ENCODE measurements at places on chromosomes 4 and X.

GRCh38 chr4:2787230-2788100 lies 5.4 kb upstream of the SH3BP2 start:
- no peak for DNase-seq

DNA sequence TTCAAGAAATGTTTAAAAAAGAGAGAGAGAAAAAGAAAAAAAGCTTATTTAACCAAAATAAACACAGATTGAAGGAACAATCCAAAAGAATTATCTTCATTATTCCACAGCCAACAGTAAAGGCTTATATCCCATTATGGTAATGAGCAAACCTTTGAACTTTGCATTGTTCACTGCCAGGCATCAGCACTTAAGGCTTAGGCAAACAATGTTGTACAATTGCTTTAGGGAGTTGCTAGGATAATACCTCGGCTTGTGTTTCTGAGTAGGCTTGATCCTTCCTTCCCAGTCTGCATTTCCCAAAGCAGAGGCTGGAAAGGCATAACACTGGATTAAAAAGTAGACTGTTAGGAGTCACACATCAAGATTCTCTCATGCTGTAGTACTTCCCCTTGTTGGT lies 352.7 kb upstream of the IGFBP7 start:
- no peak for DNase-seq

DNA sequence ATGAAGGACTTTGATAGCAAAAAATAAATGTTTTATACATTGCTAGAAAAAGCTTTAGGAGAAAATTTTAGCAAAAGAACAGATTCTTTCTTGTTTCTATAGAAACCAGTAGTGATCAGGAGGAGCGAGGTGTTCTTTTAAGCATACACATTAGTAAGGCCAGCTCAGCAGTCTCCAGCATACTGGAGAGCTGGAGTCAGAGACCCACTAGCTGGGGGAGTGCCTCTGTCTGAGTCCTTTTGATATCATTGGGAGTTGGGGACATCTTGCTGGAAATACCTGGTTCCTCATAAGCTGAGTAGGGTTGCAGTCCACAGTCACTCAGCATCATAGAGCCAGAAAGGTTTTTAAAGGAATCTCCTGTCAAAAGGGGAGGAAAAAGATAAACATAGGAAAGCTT lies 67.4 kb downstream of the AFF2 start:
- no peak for DNase-seq

- no peak for DNase-seq
Measured at GRCh38 chr4:107147873-107148272, 111.8 kb upstream of the DKK2 start.

DNA sequence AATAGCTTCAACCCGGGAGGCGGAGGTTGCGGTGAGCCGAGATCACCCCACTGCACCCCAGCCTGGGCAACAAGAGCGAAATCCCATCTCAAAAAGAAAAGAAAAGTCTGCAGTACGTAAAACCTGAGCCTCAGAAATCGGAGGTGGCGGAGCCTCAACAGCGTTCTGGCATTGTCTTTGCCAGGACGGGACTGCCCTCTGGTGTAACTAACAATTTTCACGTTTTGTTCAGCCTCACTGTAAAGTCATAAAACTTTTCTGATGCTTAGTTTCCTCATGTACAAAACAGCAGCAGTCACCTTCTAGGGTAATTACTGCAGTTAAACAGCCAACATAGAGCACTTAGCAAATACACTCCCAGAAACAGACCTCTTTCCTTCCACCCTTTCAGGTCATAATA lies 121.7 kb downstream of the RBM47 start:
- DNase-seq = no peak

GRCh38 chrX:317424-318067 lies 1.1 kb downstream of the GTPBP6 start:
- DNase-seq = no peak

- DNase-seq = no peak
Measured at GRCh38 chr4:137129441-137129840, 402.9 kb downstream of the PCDH18 start.

DNA sequence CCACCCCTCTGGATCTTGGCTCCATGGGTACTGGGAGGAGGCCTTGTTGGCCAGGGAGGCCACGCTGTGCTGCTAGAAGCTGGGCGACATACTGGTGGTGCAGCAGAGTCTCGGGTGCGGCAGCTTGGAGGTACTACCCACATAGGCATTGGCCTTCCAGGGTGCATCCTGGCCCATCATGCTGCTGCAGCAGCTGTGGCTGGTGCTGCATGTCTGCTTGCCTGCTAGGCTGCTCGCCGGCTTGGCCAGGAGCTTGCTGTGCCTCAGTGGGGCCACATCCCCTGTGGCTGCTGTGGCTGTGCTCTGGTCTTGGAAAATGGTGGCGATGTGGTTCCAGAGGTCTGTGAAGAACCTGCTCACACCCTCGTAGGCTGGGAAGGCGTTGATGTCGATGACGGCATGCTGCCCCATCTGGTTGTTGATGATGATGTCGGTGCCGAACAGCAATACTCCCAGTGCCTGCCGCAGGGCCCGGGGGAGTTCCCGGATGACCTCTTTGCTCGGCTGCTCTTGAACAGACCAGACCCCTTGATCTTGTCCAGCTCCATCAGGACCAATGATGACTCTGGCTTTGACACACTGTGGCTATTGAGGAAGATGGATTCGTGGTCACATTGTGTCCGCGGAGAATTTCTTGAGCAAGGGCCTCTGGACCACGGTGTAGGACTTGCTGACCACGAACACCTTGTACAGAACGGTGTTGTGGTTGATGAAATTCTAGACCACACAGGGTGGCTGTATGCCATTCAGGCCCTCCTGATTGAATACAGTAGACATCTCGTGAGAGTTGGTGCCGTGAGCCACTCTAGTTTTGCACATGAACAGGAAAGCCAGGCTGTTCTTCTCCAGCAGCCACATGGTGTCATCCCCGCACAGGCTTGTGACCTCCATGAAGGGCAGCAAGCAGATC lies 11.8 kb downstream of the RBM10 start:
- DNase-seq = no peak
